ENCODE measurements at places on chromosomes 6 and 20. TPM values are rescaled to one million over a fixed set of nuclear protein-coding genes. Genes with fewer than 3 reads are reported as not detected.

Gene PTPN1
- 84.9 TPM for total RNA-seq

Gene LY6G5C
- total RNA-seq, result 2.5 TPM

Gene OR12D3
- total RNA-seq, result not detected

Gene KIAA0408
- total RNA-seq, result 3.0 TPM

Gene FAM8A1
- total RNA-seq, result 13.0 TPM

Gene RTF2
- 131 TPM for total RNA-seq

Gene KHDRBS2
- total RNA-seq, result not detected

Gene CYP39A1
- total RNA-seq, result 6.2 TPM

DNA sequence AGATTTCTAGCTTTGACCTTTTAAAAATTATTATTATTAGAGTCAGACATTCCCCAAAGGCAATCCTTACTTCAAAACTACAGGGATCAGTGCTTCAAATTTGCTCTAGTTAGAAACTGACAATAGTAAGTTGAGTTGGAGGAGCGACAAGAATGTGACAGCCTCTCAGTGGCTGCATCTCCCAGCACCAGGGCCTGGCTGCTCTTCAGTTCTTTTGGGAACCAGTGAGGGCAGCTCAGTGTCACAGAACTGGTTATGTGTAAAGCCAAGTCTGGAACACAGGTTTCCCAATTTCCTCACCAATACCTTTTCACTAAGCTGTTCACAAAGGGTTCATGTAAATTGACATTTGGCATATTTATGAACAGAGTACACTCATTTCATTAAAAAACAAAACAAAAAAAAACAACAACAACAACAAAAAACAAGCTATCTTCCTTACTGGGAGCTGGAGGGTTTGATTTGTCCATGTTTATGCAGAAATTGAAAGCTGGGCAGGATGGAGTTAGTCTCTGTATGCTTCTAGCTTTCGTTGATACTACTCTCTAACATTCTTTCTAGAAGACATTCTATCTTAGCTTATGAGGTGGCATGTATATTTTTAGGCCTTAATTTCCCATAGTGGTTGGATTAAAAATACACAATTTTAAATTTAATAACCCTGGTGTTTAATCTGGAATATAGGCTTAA, 95.0 kb downstream of the SAMD5 start:
- no peak for DNase-seq

- peak; percentile 41 for DNase-seq
These were observed 194.7 kb upstream of the MCHR2 start for GRCh38 chr6:100188754-100189153.

DNA sequence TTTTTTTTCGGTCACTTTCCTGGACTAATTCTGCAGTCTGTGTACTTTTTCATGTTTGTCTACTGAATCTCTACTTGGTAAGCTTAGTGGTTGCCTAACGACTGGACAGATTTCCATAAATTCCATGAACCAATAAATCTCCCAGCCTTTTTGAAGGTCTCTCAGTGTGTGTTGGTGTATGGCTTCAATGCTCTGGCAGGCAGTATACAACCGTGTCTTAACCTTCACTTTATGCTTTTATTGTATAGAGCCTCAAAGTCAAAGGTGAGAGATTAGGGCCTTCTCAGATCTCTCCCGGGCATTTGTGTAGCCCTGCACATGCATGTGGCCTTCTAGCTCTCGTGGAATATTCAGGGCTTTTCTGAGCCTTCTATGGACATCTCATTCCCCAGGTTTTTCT, 14.3 kb upstream of the CMTR1 start:
- no peak for DNase-seq

- DNase-seq, result peak; percentile 77
These were observed 338.7 kb downstream of the HTR1B start for GRCh38 chr6:77124604-77125003.

DNA sequence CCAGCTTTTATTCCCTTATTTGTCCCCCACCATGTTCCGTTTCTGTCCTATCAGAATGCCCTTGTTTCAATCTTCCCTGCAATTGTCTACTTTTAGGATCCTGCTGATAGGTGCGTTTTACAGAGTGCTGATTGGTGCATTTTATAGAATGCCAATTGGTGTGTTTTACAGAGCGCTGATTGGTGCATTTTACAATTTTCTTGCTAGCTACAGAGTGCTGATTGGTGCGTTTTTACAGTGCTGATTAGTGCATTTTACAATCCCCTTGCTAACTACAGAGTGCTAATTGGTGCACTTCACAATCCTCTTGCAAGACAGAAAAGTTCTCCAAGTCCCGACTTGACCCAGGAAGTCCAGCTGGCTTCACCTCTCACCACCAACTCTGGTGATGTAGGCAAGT, 161.6 kb upstream of the CDYL start:
- no peak for DNase-seq

- DNase-seq, result peak; percentile 77
These were observed 792 bp downstream of the SNAP25 start for GRCh38 chr20:10219452-10219791.

- no peak for DNase-seq
These were observed 289.3 kb upstream of the ARID1B start for GRCh38 chr6:156487877-156488276.

GRCh38 chr20:42392442-42392841, 774.3 kb upstream of the CHD6 start:
- no peak for DNase-seq

- no peak for DNase-seq
These were observed 50.2 kb downstream of the GFRA4 start for GRCh38 chr20:3612795-3613572.

DNA sequence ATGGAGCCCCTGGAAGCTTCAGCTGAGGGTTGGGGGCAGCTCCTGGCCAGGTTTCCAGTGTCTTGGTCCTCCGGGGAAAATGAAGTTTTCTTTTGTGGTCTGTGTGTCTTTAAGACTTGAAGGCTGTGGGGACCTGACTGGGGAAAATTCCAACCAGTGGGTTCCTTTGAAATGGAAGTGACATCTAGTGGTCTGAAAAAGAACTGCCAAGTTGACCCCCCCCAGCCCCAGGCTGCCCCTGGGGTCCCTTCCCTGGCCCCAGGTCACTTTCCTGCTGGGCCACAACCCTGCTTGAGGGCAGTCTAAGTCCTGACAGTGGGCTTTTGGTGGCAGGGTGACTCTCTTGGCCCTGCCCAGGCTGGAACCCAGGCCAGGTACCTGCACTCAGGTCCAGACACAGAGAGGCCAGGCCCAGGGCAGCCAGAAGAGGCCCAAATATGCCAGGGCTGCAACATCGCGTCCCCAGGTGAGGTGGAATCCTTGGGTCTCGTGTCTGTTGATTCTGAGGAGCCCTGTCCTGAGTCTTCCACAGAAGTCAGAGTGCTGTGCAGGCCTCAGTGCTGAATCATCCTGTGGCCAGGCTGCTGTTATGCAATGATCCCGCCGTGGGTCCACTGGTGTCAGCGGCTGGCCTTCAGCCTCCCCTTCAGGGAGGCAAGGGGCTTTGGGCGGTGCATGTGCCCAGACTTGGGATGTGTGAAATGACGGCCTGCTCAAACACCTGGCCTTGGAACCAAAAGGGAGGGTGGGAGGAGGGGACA, 68.4 kb downstream of the VEGFA start:
- peak; percentile 79 for DNase-seq

DNA sequence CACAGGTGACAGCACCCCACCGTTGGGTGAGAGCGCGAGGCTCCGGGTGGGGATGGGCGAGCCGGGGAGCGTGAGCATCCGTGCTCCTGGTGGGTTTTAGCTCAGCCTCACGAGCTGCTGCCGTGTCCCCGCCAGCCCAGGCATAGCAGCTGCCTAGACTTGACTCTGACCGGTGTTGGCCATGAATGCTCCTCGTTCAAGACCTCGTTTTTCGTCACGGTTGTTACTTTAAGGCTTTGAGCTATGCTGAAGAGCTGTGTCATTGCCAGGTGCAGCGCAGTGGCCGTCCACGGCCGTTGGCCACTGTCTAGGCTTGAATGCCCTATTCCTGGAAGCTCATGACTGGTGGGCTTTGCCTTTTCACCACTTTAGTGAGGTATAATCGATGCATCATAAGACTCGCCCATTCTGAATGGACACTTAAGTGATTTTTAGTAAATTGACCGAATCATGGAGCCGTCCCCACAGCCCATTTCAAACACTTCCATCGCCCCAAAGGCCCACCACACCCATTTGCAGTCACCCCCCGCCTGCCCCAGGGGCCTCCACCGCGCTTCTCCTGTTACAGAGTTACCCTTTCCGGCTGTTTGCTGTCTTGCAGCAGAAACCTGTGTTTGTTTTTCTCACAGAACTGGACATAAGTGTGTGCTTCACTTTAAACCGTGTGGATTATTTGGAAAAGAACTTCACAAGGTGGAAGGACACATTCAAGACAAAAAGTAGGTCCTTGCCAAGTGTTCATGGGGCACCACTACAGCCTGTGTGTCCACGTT, 21.4 kb upstream of the ADRM1 start:
- DNase-seq, result no peak

DNA sequence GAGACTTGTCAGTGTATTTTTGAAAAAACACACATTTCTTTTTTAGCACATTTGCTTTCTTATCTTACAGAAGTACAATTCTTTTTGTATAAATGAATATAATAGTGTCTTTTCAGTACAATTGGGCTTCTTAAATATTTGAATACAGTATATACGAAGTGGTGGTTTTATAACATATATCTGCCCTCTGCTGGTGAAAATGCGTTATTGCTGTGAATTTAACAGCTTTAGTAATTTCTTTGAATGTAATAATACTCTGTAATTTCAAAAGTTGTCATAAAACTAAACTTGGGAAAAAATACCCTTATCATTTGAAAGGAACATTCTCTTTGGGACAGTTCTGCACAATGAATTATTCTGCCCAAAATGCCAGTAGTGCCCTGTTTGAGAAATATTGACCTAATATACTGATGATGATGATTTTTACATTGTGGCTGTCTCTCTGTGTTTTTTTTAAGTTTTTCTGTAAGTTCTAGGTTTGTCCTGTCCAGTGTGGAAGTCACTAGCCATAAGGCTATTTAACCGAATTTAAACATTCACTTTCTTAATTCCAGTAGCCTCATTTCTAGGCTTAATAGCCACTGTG, 19.0 kb downstream of the SMAP1 start:
- peak; percentile 50 for DNase-seq

- DNase-seq, result no peak
These were observed 91.7 kb downstream of the DNAH8 start for GRCh38 chr6:38806833-38807232.

DNA sequence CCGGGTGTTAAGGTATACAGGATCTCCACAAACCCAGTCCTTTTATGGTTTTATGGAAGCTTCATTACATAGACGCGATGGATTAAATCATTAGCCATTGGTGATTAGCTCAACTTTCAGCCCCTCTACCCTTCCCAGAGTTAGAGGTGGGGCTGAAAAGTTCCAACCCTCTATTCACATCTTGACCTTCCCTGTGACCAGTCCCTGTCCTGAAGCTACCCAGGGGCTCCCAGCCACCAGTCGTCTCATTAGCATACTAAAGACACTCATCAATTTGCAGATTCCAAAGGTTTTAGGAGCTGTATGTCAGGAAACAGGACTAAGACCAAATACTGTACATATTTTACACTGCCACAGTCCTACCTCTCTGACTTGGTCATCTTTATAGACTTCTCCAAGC, 21.0 kb downstream of the KHDC1L start:
- DNase-seq, result no peak

DNA sequence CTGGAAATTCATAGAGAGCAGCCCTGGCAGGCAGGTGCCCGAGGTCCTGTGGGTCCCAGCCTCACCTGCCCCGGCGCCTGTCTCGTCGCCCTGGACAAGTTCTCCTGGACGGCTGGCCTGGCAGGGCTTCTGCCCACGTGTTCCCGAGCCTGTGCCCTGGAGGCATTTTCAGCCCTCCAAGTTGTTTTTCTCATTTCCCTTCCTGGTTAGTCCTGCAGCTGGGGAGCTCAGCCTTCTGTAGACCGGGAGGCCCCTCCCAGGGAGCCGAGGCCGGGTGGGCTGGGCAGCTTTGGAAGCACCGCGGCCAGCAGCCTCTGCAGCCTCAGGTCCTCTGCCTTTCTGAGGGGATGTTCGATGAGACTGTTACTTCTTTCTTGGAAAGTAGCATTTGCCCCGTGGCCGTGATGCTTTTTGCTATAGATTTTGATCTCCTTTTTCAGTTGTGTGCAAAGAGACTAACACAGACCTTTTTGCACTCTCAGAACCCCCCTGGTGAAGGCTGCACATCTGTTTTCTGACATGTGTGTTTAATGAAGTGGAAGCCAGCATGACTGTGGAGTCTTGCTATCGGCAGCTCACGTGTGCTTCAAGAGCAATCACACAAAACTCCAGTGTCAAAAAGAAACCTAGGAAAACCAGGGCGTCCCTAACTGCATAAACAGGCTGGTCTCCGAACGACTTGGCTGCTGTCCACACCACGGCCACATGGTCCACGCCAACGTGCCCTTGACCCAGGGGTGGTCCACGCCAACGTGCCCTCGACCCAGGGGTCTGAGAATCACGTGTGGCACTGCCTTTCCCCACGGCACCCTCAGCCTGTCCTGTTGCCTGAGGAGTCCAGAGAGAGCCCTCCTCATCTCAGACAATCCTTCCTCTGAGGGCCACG, 207.5 kb downstream of the SMOC2 start:
- peak; percentile 35 for DNase-seq

DNA sequence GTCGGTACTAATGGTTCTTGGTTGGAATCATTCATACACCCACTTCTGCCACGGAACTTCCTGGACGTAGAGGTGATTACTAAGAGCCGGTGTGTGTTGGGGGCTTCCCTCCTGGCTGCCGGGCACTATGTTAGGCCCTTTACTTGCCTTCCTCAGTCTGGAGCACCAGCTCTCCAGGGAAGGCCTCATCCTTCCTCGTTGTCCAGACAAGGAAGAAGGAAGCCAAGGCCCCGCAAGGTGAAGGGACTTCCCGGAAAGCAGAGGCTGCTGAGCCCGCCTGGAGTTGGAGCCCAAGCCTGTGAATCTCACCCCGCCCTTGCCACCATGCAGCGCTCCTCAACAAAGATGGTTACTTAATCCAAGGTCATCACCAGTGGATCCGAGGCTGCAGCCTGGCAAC, 26.2 kb downstream of the AAR2 start:
- DNase-seq, result no peak

DNA sequence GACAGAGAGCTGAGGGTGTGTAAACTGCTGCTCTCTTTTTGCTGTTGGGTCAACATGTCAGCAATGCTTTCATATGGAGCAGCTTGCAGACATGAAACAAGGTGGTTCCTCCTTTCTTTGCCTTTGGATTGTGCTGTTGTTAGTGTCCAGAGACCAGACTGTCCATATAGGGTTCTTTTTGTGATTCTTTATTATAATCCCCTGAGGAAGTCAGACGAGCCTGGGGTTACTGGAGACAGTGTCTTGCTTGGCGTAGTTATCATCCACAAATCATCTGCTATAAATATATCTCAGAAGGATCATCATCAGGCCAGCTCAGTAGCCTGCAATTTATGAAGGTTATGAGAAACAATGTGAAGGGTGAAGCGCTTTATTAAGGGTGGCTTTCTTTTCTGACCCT, 2.3 kb upstream of the ADGRB3 start:
- DNase-seq, result no peak

Data from M059J (cell line).